ENCODE measurements at places on chromosomes 16 and 17.

GRCh38 chr17:44738214-44738906 lies 20.4 kb upstream of the ADAM11 start:
- no peak overlapping the region for H3K4me3 ChIP-seq
- no peak overlapping the region for H3K27ac ChIP-seq
- no peaks in the 10 kb centered on the region for H3K4me1 ChIP-seq
- peaks cover 9% of the 10 kb centered on the region for H3K36me3 ChIP-seq
- H3K27me3 ChIP-seq: no peaks in the 10 kb centered on the region

DNA sequence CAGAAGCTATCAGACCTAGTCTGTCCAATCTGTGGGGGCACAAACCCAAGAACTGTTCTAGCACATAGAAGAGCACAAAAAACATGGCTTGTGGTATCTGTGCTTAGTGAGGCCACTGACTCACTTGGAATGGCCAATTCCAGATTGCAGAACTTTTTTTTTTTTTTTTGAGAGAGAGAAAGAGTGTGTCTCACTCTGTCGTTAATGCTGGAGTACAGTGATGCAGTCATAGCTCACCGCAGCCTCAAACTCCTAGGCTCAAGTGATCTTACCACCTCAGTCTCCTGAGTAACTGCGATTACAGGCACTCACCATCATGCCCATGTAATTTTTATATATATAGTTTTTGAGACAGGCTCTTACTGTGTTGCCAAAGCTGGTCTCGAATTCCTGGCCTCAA lies 77.2 kb upstream of the CLEC3A start:
- DNase-seq: no peak
- H3K27me3 ChIP-seq: no peaks in the 10 kb centered on the region
- no peak overlapping the region for H3K4me3 ChIP-seq
- no peaks in the 10 kb centered on the region for H3K36me3 ChIP-seq

DNA sequence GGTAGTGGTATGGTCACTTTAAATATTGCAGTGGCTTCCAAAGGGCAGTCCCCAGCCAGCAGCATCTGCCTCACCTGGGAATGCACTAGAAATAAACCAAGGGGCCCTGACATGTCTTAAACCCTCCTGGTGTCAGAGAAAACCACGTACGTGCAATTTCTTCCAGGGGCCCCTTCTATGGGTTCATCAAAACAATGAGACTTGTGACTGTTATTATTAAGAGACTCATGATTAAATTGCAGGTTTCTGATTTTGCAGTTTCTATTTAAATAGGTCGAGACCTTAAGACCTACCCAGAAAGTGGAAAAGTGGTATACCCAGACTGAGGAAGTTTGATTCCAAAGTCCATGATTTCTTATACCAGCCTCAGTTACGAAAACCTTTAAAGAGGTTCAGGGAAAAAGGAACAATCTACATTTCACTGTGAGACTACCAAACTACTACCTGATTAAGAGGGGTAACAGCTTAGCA lies 746 bp upstream of the POLG2 start:
- peak overlapping the region; percentile 100 for H3K4me3 ChIP-seq
- DNase-seq: no peak
- no peaks in the 10 kb centered on the region for H3K27me3 ChIP-seq
- H3K4me1 ChIP-seq: peaks cover 49% of the 10 kb centered on the region
- peak overlapping the region; percentile 100 for H3K27ac ChIP-seq

GRCh38 chr17:13194887-13195286 lies 177.1 kb upstream of the ELAC2 start:
- H3K27ac ChIP-seq: no peak overlapping the region
- DNase-seq: no peak
- H3K4me3 ChIP-seq: no peak overlapping the region
- H3K36me3 ChIP-seq: no peaks in the 10 kb centered on the region

DNA sequence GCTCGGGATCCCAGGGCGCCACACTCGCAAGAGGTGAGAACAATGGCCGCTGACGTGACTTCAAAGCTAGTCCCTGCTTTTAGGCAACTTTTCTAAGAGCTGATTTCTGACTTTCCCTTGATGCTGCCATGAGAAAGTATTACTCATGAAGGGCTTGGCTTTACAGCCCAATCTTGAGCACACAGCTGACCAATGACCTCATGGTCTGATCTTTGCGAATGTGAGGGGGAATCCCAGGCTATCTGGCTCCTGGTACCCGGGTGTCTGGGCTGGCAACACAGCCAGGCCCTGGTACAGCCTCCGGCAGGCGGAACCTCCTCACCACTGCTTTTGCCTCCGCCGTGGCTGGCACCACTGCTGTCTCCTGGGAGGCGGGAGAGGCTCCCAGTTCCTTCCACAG lies 17.5 kb downstream of the NDUFAF8 start:
- peaks cover 5% of the 10 kb centered on the region for H3K36me3 ChIP-seq
- no peaks in the 10 kb centered on the region for H3K27me3 ChIP-seq
- no peak overlapping the region for H3K4me3 ChIP-seq
- no peak for DNase-seq

DNA sequence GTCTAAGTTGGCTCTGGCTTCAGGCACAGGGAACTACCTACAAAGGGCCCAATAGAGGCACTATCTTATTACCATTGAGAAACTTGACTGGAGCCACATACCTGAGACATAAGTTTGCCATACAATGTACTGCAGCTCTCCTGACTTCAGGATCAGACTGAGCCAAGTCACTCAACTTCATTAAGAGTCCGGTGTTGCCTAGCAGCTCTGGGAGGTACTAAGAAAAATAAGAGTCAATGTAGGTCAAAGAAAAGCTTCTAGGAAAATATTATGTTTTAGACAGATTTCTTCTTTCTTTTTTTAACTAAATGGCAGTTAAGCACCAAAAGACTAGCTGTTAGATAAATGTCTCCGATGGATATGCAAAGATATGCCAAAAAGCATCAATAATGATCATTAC lies 5.7 kb downstream of the HEATR6 start:
- no peak overlapping the region for H3K4me3 ChIP-seq
- H3K36me3 ChIP-seq: peaks cover 9% of the 10 kb centered on the region
- no peak overlapping the region for H3K27ac ChIP-seq
- peaks cover 12% of the 10 kb centered on the region for H3K4me1 ChIP-seq
- no peak for DNase-seq

DNA sequence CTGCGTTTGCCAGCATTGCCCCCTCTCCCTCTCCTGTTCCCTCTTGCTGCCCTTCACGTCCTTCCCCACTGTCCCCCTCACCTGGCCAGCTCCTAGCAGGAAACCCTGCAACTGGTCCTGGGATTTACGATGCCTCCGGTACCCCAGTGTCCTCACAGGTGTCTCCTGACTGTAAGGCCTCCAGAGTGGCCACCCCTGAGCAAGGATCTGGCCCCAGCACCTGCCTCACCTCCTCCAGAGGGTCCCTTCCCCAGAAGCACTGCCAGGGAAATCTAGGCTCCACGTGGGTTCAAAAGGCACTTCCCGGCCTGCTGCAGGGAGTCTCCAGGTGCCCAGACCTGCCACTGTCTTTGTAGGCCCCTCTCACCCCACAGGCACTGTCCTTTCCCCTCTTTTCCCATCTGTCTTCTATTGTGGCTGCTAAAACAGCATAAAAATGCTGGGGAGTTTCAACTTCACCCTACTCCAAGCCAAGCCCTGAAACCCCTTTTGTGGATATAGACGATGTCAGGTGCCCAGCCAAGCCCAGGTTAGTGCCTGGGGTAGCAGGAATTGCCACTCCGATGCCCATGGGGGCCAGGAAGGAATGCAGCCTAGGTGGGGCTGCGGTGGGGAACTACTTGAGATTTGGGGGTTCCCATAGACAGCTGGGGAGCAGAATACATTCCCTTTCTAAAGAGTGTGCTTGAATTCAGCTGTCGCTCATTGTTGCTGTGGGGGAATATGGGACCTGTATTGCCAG lies 25.7 kb downstream of the RAB11FIP4 start:
- no peak overlapping the region for H3K27ac ChIP-seq
- no peak for DNase-seq
- H3K4me1 ChIP-seq: peaks cover 16% of the 10 kb centered on the region

All from type B pancreatic cell (in vitro differentiated cells).